ENCODE measurements at places on chromosomes 4 and X. TPM values are rescaled to one million over a fixed set of nuclear protein-coding genes. Genes with fewer than 3 reads are reported as not detected.

MTNR1A gene
- not detected for total RNA-seq

- no peak for DNase-seq
Observed at GRCh38 chr4:110159541-110159940, 38.9 kb downstream of the ELOVL6 start.

DNA sequence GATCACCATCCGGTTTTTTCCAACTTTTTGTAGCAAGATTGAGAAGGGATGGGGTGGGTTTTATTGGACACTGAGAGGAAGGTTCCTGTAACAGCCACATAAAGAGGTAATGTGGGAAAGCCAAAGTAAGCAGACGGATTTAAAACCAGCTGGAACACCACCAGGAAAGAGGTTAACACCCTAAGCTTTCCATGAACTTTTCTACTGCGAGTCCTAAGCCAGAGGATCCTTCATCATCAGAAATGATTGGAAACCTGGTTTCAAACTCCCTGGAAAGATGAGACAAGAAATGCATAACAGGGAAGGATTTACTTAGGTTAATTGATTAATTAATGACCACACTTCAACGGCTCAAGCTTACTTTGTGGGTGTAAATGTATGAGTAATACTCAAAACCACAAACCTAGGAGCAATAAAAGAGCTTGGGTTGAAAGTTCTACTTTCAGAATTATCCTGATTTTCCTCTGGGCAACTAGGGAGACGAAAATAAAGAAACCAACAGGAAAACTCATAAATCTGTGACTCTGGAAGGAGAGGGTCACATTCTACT lies 91.5 kb downstream of the COX18 start:
- no peak for DNase-seq

ZNF330 gene
- 68.0 TPM for total RNA-seq

- no peak for DNase-seq
Observed at GRCh38 chr4:28176942-28177341, 1316.3 kb downstream of the STIM2 start.

DNA sequence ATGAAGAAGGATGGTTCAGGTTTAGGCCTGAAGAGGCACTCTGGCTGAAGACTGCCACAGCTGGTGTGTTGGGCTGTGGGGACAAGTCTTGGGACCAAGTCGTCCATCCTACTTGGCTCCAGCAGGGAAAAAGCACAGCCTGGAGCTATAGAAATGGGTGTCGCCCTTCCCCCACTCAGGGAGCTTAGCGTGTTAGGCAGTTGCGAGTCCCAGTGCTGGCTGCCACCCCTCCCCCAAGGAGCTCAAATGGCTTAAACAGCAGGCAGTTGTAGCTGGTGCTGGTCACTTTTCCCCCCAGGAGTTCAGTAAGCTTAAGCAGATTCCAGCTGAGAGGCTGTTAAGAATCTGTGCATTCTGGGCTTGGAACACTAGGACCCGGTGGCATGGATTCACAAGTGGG lies 319.5 kb upstream of the POF1B start:
- DNase-seq = no peak

CLDN34 gene
- total RNA-seq = not detected

THAP9 gene
- total RNA-seq = 5.2 TPM

GRCh38 chr4:8368061-8368481 lies 72.5 kb downstream of the ACOX3 start:
- no peak for DNase-seq

DNA sequence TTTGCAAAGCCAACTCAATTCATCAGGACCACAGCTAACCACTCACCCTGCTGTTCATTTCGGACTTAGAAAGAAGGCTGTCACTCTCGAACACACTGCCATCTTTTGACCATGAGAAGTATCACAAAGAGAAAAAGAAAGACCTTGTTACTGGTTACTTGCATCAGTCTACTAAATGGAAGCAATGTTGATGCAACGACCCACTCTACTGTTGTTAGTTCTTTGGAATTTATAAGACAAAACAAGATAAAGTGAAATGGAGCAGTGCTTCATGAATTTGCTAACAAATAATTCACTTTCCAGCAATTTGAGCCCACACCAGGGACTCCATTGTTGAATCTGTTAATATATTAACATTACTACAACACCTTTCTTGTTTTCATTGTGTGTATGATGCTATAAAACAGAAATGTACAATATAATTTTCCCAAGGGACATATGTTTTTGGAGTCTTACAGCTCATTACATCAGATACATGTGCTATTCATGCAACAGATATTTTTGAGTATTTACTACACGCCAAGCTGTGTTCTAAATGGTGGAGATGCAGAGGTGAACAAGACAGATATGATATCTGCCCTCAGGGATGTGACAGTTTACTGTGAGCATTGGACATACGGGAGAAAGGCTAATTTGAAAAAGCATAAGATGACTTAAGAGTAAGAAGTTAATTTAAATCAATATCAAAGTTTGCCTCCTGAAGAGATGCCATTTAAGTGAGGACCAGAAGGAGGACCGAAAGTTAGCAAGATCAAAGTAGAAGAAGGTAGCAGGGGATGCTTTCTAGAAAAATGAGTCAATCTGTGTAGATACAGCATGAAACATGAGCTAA lies 87.2 kb downstream of the AREG start:
- DNase-seq = no peak

- no peak for DNase-seq
Observed at GRCh38 chrX:20623448-20623847, 356.7 kb upstream of the RPS6KA3 start.

- no peak for DNase-seq
Observed at GRCh38 chrX:72125331-72126047, 6.2 kb downstream of the RTL5 start.

CENPE gene
- total RNA-seq = 0.33 TPM

TNMD gene
- total RNA-seq = 1.3 TPM

DNA sequence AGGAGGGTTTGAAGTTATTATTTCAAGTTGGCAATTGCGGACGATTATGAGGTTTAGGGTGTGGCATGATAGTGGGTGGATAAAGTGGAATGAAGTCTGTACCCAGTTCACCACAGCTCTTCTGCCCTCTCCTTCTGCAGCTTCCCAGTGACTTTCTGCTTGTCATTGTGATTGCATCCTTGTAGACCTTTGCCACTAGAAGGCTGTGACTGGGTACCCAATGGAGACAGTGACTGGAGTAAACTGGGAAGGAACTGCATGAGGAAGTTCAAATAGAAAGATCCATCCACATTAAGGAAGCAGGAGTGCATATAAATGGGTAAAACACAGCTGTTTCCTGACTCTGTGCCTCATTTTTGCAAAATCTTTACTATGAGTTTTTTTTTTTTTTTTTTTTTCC lies 53.5 kb upstream of the SPANXN3 start:
- no peak for DNase-seq

SPANXD gene
- total RNA-seq = not detected

- DNase-seq = no peak
Observed at GRCh38 chrX:43595931-43596330, 60.2 kb upstream of the MAOA start.

GRCh38 chr4:55820279-55820678 lies 689 bp downstream of the EXOC1L start:
- no peak for DNase-seq

CT45A2 gene
- not detected for total RNA-seq

SMPX gene
- total RNA-seq = not detected

DNA sequence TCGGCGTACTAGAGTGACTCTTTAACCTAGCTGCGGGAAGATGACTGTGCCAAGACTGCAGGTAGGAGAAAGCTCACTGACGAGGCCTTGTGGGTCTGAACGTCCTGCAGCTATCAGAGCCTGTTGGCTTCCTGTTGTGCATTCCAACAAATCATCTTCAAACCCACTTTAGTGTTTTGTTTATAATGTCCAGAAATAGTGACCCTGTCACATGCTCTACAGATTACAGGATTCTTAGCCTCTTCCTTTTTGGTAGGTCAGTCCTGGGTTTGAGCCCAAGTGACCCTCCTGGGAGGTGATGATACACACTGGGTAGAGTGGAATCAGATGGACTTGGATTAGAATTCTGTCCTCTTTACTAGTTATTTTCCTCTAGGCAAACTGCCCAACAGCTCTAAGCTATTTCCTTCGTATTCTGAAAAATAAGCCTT lies 33.2 kb downstream of the HTT start:
- no peak for DNase-seq

GRCh38 chr4:2071912-2072867 lies 13.1 kb downstream of the NAT8L start:
- DNase-seq = no peak

DNA sequence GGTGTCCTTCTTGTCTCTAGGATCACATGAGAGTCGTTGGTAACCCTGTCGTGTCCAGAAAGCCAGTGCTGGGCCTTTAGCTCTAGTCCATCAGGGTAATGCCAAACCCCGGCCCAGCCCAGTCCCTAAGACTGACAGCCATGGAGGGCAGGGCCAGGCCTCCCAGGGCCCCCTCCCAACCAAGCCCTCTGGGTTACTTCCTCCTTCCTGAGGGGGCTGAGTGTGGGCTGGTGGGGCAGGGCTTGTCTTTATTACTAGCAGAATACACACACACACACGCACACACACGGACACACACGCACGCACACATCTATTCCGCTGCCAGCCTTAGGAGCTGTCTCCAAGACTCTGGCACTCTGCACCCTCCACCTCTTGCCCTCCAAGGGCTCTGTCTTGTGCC lies 35.6 kb upstream of the CDKN2AIP start:
- DNase-seq = no peak

DNA sequence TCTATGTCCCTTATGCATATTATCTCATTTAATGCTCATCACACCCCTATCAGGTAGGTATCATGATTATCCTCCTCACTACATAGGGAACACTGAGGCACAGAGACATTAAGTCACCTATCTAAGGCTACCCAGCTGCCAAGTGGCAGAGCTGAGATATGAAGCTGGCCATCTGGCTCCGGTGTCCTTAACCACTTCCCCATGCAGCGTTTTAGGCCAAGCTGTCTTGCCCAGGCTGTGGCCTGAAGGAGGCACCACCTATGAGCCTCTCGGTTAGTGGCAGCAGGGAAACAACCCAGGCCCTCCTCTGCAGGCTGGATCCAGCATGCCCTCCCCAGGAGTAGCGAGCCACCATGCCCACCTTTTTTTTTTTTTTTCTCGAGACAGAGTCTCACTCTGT lies 16.3 kb downstream of the PJA1 start:
- no peak for DNase-seq

NPNT gene
- 11.1 TPM for total RNA-seq

DNA sequence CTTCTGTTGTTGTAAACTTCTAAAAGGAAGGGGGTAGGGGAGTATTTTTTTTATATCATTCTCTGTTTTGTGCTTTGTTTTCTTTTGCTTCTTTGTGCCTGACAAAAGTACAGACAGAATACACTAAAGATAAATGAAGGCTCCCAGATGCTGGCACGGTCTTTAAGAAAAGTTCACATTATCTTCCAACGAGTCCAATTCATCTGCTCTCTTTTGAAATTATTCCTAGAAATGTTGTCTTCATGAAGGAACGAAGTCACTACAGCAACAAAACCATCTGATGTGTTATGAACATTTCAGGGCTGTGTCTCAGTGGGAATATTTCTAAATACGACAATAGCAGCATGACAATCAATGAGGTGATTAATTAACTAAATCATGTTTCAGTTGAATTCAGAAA lies 813.8 kb upstream of the HTR2C start:
- DNase-seq = no peak

GRCh38 chr4:42360256-42360669 lies 37.0 kb upstream of the SHISA3 start:
- no peak for DNase-seq

WDR45 gene
- 95.7 TPM for total RNA-seq

IQCM gene
- not detected for total RNA-seq

KLHL4 gene
- 0.66 TPM for total RNA-seq

DNA sequence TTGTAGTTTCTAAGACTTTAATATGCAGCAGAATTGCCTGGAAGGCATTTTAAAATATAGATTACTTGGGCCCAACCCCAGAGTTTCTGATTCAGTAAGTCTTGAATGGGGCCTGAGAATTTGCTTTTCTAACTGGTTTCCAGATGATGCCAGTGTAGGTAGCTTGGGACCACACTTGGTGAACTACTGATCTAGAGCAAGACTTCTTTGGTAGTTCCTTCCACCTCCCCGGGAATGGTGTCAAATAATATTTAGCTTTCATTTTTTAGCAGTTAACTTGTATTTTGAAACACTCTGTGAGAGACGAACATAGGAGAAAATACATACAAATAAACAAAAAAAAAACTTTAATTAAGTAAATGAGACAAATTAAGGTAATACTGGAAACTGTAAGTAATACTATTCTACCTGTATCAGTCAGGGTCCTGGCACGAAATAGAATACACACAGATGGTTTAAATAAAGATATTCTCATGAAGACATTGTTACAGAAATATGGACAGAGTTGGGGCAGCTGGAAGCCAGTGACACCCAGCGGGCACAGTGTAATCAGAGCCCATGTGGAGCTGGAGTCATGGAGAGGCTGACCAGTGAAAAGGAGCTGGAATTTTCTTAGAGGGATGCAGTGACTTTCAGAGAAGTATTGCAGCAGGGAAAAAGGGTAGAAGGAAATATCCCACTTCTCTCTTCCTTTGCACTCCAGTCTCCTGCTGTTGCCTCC lies 905.7 kb downstream of the CCSER1 start:
- DNase-seq = no peak

- no peak for DNase-seq
Observed at GRCh38 chr4:69823048-69823447, 36.9 kb downstream of the SULT1E1 start.

ENAM gene
- not detected for total RNA-seq

- no peak for DNase-seq
Observed at GRCh38 chrX:111254896-111255693, 15.2 kb downstream of the CAPN6 start.

NALF2 gene
- 0.59 TPM for total RNA-seq

- DNase-seq = no peak
Observed at GRCh38 chrX:5155301-5155700, 1073.4 kb downstream of the NLGN4X start.

RNF150 gene
- 14.8 TPM for total RNA-seq

DNA sequence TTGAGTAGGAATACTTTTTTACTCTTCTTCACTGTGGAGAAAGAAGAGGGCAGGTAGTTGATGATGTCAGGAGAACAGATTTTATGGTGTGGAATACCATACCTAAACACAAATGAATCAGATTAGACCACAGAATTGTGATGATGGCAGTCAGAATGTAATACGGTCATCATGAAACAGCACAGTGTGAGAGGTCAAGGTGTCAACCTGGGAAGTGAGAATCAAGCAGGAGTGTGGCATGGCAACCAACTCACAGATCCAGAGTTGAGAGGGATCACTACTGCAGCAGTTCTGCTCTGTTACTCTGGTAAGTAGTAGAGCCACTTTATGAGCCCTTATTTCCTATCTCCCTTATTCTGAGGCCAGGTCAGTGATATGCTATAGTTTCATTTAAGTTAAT lies 27.7 kb downstream of the METTL14 start:
- no peak for DNase-seq

NLRP2B gene
- 0.73 TPM for total RNA-seq

DNA sequence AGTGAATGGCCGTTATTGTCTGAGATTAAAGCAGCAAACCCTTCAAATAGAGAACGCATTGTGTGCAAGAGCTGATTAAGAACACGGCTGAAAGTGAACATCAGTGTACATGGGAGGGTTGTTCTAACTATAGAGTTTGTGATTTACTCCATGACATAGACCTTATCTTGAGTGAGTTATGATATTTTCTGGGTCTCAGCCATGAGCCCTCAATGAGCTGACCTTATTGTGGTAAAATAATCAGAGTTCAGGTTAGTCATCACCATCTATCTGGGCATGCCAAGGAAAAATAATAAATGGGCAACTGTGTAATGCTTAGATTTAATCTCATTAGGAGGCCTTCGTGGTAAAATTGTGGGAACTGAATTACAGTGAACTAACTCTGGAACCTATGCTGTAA lies 33.2 kb upstream of the CLDN24 start:
- no peak for DNase-seq

RAB39B gene
- total RNA-seq = 0.73 TPM

PPAT gene
- total RNA-seq = 6.6 TPM

- DNase-seq = no peak
Observed at GRCh38 chr4:55618546-55619143, 17.5 kb downstream of the NMU start.

CCDC120 gene
- total RNA-seq = 4.3 TPM
